ENCODE measurements at places on chromosomes 12 and 14. TPM values are rescaled to one million over a fixed set of nuclear protein-coding genes. Genes with fewer than 3 reads are reported as not detected.

The TRPV4 gene
- total RNA-seq, result 0.61 TPM

The TSHR gene
- not detected for total RNA-seq

The CLEC2D gene
- total RNA-seq, result 2.4 TPM

The PLEKHA5 gene
- 8.1 TPM for total RNA-seq

The PITPNM2 gene
- 3.6 TPM for total RNA-seq

The LRRC23 gene
- total RNA-seq, result 9.1 TPM

The SNAPC1 gene
- total RNA-seq, result 20.8 TPM

The ASIC1 gene
- total RNA-seq, result 0.76 TPM

The ACSS3 gene
- total RNA-seq, result 0.30 TPM

The FGF23 gene
- total RNA-seq, result not detected

The KLRC4 gene
- not detected for total RNA-seq

The AQP6 gene
- total RNA-seq, result under 0.01 TPM

The ESR2 gene
- total RNA-seq, result 0.30 TPM

The KRT73 gene
- not detected for total RNA-seq

The TBX5 gene
- total RNA-seq, result not detected

The SLC6A13 gene
- total RNA-seq, result not detected

The OASL gene
- 27.4 TPM for total RNA-seq

The RIMBP2 gene
- not detected for total RNA-seq

The SOX5 gene
- 0.30 TPM for total RNA-seq

The KCNA1 gene
- total RNA-seq, result not detected

The CMA1 gene
- not detected for total RNA-seq

The SERPINA12 gene
- not detected for total RNA-seq

The ETFBKMT gene
- total RNA-seq, result 2.6 TPM

The AHNAK2 gene
- 42.7 TPM for total RNA-seq

The RNASE7 gene
- not detected for total RNA-seq

The REM2 gene
- under 0.01 TPM for total RNA-seq

The IL23A gene
- total RNA-seq, result not detected

The RPS6KL1 gene
- total RNA-seq, result 5.2 TPM

The NRXN3 gene
- total RNA-seq, result under 0.01 TPM

The ASB2 gene
- total RNA-seq, result not detected

The DNM1L gene
- total RNA-seq, result 94.8 TPM

All from epithelial cell of umbilical artery (primary cell).